CD4-positive, CD25-positive, alpha-beta regulatory T cell (primary cell): ENCODE measurements at places on chromosomes 11 and 22. TPM values are rescaled to one million over a fixed set of nuclear protein-coding genes. Genes with fewer than 3 reads are reported as not detected.

Gene TLCD5
- total RNA-seq, result 0.42 TPM

Gene MRGPRE
- total RNA-seq, result not detected

Gene SLC22A6
- not detected for total RNA-seq

Gene XKR3
- not detected for total RNA-seq

Gene CCDC73
- total RNA-seq, result not detected

Gene DNAJB7
- not detected for total RNA-seq

Gene MUC5AC
- total RNA-seq, result not detected

Gene ANO5
- not detected for total RNA-seq

Gene TSKU
- not detected for total RNA-seq

DNA sequence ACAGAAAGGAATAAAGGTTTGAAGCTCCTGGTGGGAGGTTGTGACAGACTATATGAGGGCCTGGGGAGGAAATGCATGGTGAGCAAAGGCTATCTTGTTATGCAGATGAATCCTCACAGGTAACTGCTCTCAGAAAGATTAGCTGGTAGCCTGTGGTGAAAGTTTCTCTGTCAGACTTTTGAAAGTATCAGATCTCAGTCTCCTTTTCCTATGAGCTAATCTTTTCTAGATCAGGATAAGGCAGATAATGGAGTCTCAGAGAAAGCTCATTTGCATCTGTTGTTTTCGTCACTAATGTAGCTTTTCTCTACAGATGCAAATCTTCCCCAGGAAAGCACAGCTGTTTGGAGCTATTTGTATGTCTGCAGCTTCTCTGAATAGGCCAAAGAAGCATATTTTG, 21.0 kb upstream of the OR6X1 start:
- DNase-seq, result no peak

- DNase-seq, result no peak
These were observed 28.2 kb downstream of the DBX1 start for GRCh38 chr11:20131788-20132666.

DNA sequence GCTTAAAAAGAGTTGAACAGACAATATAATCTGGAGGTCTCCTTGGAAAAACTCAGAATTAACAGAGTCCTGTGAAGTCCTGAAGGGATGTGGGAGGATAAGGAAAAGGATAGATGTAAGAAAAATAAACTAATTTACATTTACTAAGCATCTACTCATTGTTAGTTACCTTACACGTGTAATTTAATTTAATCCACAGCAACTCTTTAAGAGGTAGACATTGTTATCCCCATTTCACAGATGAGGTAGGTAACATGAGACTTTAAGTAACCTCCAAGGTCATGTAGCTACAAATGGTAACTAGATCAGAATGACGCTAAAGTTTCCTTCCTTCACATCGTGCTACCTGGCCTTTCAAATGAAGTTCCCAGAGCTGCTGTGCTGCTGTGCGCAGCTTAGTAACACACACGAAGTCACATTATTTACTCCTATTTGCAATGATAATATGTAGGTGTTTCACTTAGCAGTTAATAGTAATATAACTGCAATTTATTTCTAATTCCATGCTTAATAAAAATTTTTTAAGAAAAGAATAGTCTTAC, 5.7 kb upstream of the PDE3B start:
- no peak for DNase-seq

GRCh38 chr11:74506823-74507222, 13.3 kb upstream of the LIPT2 start:
- no peak for DNase-seq

DNA sequence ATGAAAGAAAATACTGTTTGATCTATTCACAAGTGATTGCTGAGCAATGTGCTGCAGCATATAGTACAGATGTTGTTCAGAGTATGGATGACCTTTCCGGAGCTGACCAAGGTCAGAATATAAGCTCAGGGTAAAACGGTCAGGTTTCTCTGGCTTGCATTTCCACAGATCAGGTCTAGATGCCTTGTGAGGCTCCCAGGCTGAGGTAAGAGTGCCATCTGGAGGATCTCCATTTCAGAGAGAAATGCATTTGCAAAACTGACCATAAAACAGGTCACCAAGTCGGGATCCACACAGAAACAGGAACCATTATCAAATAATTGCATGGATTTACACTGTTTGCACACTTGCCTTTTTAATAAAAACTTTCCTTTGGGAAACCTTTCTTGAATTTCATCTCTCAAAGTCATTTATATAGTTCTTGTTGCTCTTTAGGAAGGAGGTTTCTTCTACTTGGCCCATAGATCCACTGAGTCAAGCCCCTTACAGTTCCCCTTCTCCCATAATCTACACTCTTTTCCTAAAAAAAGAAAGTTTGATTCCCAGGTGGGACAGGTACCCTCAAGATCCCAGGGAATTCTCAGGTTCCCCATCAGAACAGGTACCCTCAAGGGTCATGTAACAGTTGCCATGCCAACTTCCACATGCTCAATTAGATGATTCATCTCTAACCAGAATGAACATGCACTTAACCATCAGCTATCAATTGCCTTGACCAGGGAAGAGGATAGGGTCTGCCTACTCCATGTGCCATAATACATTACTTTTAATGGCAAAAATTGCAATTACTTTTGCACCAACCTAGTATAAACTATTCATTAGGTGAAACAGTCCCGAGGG, 25.0 kb upstream of the TMPRSS5 start:
- no peak for DNase-seq

- DNase-seq, result no peak
These were observed 135.3 kb downstream of the CCDC34 start for GRCh38 chr11:27227736-27228135.

DNA sequence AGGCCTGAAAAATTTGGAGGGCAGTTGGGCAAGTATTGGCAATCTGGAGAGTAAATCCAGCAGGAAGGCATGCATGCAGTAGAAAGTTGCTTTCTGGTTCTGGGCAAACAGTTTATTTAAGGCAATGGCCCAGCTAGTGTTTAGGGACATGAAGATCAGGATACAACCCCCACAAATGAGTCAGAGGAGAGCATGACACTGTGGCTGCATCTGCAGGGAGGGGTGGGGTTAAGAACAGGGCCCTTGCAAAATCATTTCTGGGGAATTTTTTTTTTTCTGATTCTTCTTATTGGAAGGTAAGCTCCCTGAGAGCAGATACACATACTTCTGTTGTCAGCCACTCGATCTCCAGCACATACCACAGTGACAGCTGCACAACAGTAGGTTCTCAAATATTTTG, 61.1 kb downstream of the FDX1 start:
- DNase-seq, result no peak

- no peak for DNase-seq
These were observed 72.8 kb downstream of the SFI1 start for GRCh38 chr22:31569126-31569525.

DNA sequence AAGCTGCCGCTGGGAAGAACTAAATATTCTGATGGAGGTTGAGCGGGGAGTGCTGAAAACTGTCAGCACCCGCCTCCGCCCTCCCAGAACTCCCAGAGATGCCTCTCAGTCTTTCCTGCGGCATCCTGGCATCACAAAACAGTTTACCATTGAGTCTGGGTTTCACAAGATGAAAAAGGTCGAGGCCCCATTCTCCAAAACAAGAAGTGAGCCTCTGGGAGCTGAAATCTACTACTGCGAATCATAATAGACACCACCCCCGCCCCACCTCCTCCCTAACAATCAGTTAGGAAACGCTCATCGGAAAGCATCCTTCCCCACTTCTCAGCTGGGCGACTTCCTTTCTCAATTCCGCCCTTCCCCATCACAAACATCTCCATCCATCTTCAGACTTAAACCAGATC, 1.0 kb downstream of the SUN2 start:
- DNase-seq, result no peak

GRCh38 chr11:20315800-20316199, 47.7 kb upstream of the HTATIP2 start:
- DNase-seq, result no peak

DNA sequence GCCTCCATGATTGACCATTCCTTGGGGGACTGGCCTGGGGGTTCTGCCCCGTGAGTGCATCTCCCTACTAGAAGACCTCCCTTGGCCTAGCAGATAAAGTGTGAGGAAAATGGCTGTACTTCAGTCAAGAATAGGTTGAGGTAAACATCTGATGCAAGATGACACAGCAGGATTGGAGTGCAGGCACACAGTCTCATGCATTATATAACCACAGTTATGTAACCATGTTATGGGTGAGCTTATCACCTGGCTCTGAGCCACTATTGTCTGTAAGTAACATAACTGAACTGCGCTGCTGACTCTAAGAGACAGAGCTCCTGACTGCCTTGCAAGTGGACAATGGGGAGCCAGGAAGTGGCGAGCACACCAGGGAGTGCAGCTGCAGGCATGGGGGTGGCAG, 378.7 kb upstream of the ANO5 start:
- DNase-seq, result no peak

DNA sequence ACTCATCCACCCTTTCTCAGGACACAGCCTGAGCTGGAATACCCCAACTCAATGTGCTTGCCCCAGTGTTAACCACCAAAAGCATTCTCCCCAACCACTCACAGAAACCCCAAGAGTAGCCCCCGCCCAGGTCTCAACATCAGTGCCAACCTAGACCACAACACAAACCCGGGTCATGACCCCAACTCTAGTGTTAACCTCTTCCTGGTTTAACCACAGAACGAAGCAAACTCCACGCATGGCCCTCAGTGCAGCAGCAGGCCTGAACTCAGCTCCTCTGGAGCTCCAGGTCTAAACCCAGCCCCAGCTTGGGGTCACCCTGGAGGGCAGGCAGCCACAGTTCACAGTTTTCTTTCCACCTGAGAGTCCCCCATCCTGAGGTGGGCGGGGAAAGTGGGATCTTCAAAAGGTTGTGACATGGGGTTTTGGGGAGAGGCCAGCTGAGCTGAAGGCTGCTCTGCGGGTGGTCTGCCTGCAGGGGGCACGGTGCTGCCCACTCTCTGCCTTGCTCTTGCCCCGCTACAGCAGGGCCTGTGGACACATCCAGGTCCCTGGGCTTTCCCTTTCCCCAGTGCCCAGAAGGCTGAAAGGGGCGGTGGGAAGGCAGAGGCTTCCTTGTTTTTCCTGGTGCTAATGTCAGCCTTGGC, 37.9 kb downstream of the NECTIN1 start:
- peak; percentile 30 for DNase-seq

DNA sequence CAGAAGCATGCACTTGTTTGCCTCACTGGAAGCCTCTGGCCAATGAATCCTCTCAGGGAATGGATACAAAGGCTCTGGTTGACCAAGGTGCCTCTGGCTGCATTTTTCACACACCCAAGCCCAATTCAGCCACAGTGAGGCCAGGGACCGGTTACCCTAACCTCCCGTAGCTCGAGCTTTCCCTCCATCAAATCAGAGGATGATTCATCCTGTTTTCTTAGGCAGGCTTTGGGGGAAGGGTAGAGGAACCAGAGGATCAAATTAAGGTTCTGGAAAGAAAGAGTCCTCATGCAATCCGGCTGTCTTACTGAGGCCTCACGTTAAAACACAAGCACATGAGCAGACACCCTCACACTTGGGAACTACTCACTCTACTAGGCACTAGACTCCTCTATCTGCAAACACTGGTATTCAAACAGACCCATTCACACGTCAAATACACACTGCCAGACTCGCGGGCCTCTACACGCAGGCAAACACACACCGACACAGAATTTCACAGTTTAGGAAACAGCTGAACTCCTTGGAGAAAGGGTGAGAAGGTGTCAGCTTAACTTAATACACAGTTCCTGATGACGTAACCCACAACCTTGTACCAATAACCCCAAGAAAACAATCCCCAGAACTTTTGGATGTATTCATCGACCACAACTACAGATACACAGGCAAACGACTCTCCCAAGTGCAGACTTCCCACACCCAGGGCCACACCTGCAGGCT, 12.4 kb downstream of the NRXN2 start:
- DNase-seq, result no peak

- no peak for DNase-seq
These were observed 208.4 kb downstream of the BRD1 start for GRCh38 chr22:49619301-49619700.

- DNase-seq, result no peak
These were observed 18.4 kb downstream of the PARVB start for GRCh38 chr22:44042249-44043218.

DNA sequence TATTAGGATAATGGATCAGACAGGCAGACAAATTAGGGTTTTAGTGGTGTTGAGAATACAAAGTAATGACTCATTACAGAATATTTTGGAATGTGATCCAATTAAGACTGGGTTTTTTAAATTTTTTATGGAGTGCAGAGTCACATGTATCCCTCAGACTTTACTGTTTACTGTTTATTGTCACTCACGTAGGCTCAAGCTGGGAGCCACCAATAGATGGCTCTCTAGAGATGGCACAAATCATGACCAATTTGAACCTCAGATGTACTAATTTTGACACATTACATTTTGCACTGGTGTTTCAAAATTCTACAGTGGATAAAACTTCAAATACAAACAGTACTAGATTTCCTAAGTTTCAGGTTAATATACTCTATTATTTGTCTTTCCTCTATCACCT, 53.6 kb upstream of the ANO3 start:
- no peak for DNase-seq

DNA sequence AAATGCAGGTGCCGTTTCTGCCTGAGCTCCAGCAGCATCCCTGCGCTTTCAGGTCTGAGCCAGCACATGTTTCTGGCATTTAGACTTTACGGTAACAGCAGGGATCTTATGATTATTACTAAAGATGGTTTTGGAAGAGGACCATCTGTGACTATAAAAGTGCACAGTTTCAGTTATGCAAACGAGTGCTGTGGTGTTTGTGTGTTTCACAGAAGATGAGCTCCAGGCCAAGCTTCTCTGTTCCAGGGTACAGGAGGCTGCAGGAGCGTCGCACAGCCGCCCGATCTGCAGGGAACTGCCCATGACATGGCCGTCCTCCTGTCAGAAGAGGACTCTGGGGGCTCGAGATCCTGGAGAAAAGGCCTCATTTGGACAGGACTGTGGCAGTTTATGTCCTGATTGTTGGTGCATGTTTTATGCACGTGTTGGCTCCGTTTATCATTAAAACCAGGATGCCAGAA, 297.3 kb downstream of the TBC1D22A start:
- no peak for DNase-seq

GRCh38 chr11:24437123-24437522, 59.7 kb upstream of the LUZP2 start:
- DNase-seq, result no peak

GRCh38 chr22:24230911-24231656, 13.8 kb downstream of the GGT5 start:
- peak; percentile 51 for DNase-seq

GRCh38 chr22:44143579-44143978, 37.1 kb upstream of the PARVG start:
- DNase-seq, result no peak

DNA sequence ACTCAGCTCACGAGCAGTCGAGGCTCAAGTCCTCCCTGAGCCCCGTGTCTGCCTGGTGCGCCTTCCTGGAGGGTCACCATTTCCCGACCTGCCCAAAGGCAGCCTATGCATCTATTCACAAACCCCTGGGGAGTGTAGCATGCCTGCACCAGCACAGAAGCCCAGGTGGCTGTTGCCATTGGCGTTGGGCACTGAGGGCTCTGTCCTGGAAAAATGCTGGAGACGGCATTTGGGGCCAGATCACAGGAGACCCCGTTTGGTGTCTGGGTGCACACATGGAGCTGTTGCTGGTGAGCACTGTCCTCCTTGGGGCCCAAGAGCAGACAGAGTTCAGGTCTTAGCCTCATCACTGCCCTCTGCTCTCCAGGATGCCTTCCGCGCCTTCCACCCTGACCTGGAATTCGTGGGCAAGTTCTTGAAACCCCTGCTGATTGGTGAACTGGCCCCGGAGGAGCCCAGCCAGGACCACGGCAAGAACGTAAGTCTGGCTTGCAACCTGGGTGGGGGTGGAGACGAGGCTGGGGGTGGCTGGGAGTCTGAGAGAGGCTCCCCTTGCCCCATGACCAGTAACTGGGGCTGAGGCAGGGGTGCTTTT, 9.4 kb downstream of the FADS2 start:
- DNase-seq, result no peak
